ENCODE measurements at places on chromosomes 3 and 15.

DNA sequence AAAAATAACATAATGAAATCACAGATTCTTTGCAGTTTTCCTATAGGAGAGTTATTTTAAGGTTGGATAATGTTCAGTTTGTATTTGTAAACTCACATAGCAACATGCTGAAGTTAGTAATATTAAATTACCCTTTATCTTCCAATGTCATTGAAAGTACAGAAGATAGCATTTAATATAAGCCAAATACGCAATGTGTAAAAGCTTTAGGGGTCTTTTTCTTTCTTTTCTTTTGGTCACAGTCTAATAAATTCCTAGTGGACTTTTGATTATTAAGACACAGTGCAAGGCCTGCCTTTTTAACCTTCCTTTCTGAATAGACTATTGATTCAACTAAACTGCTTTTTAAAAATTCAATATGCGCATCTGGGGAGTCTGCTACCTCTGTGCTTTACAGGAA is 79.3 kb downstream of the OTOL1 start:
- no peak for DNase-seq

DNA sequence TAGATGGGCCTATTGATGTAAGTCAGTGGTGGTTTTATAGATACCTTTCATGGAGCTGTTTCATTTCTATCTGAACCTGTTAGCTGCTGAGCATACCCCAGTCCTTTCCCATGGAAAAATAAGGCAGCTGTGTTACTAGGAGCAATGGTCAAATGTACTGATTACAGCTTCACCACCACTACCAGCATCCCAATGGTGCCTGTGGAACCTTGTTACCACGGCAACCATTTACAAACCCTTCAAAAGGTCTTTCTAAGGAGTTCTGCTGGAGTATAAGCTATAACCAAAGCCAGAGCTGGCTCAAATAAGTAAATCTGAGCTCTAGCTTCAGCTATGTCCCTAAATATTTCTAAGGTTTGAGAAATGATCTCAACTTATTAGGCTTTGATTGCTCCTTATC is 133.4 kb upstream of the ACP3 start:
- DNase-seq: no peak

DNA sequence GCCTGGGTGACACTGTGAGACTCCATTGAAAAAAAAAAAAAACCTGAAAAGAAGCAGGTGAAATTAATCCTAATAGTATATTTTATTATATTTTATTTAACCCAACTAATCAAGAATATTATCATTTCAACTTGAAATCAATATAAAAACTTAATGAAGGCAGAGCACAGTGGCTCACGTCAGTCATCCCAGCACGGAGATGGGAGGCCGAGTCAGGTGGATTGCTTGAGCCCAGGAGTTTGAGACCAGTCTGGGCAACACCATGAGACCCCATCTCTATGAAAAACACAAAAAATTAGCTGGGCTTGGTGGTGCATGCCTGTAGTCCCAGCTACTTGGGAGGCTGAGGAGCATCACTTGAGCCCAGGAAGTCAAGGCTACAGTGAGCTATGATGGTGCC is 33.3 kb upstream of the SLC41A3 start:
- no peak for DNase-seq

DNA sequence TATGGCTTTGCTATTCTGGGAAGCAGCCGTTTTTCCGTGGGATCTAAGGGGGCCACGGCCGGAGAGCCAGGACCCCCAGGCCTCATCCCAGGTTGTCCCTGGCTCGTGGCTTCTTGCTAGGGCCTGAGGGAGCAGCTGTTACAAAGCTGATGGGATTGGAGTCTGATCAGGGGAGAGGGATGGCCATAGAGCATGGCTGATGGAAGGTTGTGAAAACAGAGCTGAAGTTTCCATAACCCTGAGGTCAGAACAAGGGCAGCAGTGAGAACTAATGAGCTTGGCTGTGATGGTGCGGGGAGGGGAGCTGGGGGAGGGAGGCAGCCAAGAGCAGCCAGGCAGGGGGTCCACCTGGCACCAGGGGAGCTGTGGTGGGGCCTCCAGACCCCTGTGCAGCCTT is 63.0 kb downstream of the LINGO1 start:
- no peak for DNase-seq

- no peak for DNase-seq
Observed at GRCh38 chr15:101689901-101690300, 34.4 kb downstream of the TARS3 start.

GRCh38 chr15:66780172-66780972 is 78.3 kb downstream of the SMAD6 start:
- DNase-seq: no peak

- no peak for DNase-seq
Observed at GRCh38 chr15:91318516-91318915, 218.5 kb downstream of the SV2B start.

DNA sequence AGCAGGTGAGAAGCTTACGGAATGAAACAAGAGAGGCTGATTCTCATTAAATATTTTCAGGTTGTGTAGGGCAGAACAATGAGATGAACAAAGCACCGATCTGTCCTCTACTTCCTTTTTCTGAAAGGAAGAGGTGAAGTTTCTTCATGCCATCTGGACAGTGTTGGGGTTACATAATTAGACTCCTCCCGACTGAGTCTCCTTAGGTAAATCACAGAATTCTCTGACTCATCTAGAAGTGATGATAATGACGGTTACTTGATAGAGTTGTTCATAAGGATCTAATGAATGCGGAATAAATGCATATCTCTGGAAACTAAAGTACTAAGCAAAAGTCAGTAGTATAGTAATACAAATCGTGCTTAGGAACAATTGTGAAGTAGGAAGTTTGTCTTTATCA is 21.2 kb downstream of the CRTC3 start:
- no peak for DNase-seq

- no peak for DNase-seq
Observed at GRCh38 chr3:195905970-195906864, 2.1 kb downstream of the TNK2 start.

DNA sequence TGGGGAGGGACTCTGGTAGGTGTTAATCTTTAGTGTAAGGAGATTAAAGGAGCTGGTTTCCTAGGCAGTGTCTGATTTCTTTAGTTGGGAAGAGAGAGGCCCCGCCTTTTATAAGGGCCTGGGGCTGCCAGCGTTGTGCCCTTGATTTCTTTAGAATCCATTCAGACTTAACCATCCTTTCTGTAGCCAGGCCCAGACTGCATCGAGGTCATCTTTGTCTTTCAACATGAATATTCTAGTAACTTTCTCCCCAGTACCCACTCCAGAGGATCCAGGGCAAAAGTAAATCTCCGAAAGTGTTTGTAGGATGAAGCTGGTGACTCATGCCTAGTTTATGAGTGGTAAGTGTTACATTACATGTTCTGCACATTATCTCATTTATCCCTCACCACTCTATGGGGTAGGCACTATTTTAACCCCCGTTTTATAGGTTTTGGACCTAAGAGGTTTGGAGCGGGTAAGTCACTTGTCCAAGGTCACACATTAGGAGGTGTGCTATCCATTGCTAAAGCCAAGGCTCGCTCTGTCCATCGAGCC is 11.8 kb upstream of the USP3 start:
- no peak for DNase-seq

- no peak for DNase-seq
Observed at GRCh38 chr3:57691411-57692132, 1.3 kb downstream of the DENND6A start.

- no peak for DNase-seq
Observed at GRCh38 chr3:15726881-15727280, 70.9 kb downstream of the ANKRD28 start.

DNA sequence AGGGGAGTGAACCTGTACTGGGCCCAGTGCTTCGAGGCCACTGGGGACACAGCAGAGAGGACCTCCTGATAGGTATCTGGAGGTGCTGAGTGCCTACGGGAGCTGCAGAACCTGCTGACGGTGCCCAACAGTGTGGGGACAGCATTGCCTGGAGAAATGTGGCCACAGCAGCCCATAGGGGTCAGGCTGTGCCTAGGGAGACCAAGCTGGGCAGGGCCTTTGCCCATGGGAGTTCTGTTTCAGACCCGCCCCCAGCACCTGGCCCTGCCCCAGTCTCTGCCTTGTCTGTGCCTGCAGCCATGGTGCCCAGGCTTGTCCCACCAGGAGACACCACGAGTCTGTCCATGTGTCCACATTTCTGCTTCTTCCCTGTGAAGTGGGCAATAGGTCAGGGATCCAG is 15.3 kb upstream of the RPL32 start:
- no peak for DNase-seq

- DNase-seq: no peak
Observed at GRCh38 chr15:86837294-86838061, 757.8 kb downstream of the AGBL1 start.

DNA sequence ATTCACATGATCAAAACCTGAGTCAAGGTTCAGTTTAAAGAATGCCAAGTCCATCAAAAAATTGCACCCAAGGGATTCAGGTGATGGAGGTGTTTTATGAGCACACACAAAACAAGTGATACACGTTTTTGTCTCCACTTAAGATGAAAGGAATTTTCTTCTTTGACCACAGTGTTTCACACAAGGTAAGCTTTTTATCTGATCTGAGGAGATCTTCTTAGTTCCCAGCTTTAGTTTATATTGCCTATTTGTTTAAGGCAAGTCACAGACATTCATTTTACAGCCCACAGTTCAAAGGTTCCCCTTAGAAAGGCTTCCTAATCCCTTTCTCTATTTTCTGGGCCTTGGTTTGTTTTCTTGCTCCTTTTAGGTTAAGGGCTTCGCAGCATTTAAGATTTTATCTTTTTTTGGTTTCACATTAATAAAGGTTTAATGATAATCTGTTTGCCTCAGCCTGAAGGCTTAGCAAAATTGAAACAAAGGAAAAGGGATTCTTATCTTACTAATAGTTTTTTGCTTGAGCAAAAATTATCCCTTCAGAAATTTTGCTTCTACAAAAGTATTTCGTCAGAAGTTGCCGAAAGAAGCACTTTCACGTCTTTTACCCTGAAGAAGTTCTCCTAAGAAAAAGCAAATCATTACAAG is 420.5 kb upstream of the NAALADL2 start:
- no peak for DNase-seq

GRCh38 chr3:46483825-46484224 is 14.0 kb upstream of the RTP3 start:
- no peak for DNase-seq

DNA sequence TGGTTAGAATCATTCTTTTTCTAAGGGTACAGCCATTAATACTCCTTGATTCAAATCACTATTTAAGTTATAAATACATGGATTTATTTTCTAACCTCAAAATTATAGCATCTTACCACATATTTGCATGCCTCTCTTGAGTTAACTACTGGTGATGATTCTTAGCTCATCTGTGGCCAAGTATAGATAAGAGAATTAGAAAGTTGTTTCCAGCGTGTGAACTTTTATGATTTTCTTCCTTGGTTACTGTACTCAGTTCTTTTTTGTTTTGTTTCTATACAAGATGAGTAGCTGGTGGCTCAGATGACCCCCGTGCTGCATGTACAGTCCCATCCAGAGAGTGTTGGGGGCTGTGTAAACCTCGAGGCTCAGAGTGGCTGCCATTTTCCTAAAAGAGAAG is 124.6 kb downstream of the IGF1R start:
- no peak for DNase-seq

GRCh38 chr15:27017168-27017809 is 46.3 kb downstream of the GABRG3 start:
- DNase-seq: no peak

DNA sequence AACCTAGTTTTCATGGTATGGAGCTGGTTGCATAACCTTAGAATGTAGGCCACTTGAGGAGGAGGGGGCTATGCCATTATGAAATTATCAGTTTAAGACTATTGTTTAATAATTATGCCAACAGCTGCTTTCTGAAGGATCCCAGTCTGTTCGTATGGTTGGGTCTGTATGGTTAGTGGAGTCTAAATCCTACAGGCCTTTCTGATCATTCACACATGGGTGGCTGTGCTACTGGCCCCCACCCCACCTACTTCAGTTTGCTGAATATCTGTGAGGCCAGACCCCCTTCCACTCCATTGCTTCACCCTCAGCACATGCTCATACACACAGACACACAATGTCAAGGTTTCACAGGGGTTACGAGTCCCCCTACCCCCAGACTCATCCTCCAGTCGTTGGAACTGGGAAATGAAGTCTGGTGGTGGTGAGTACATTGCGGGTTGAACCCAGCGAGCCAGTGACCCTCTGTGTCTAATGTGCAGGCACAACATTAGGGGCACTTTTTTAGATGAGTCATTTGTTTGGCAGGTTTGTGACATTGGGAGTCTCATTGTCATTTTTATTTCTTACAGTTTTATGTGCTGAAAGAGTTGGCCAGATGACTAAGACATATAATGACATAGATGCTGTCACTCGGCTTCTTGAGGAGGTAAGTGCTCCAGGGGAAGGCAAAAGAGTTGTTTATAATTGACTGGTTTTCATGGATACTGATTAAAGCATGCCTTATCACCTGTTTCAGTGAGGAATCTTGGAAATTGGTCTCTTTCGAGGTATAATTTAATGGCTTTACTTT is 85.3 kb downstream of the TRAK1 start:
- DNase-seq: no peak

DNA sequence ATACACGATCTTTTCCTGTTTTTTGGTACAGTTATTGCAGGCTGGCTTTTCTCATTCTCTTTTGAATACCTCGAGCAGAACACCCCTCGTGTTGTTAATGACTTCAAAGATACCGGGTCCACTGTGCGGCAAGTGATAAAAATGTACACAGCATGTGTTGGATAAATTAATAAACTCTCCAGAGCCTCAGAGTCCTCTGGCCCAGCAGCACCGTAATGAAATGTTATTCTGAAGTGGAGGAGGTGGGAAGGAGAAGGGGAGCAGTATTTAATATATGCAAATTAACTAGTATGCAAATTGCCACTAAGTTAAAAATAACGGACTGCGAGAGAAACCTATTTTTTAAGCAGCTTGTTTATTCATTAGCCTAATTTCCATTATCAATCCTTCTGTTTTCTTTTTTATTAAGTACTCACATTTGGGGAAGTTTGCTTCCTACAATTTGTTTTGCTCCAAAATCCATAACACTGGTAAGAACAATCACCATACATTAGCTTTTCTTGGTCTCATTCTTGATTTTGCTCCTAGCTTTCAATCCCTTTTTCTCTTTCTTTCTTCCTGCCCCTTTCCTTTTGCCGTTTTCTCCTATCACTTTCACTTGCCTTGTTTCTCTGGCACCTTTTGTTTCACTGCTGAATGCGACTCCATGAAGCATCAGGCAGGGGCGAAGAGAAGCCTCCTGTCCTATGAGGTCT is 462.3 kb upstream of the PPP2R3A start:
- no peak for DNase-seq

DNA sequence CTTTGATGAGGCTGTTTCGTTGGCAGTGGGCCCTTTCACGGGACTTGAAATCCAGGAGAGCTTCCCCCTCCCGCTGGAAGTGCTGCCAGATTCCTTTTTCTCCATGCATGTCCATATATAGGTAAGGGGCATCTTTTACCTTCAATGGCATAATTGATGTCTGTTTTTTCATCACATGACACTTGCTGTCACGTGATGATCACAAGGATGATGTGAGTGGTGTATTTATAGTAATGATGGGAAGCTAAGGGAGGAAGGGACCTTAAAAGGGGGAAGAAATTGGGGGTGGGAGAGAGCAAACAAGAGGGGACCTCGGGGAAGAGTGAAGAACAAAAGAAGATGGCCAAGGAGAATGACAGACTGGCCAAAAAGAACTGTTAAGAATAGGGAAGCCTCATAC is 11.3 kb upstream of the SUSD5 start:
- no peak for DNase-seq

DNA sequence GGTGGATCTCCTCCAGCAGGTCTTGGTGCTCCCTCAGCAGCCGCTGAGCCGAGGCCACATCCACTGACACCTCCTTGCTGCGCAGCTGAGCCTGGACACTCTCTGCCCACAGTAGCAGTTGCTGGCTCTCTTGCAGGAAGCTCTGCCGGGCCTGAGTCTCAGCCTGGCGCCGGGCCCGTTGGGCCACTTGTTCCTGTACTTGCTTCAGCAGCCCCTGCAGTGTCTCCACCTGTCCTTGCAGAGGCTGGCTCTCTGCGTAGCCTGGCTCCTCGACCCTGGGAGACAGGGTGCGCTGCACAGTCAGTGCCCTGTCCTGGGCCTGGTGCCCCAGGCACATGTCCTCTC is 15.5 kb downstream of the SPTBN5 start:
- no peak for DNase-seq
